GM18507 (cell line): ENCODE measurements at places on chromosomes 13 and 19.

DNA sequence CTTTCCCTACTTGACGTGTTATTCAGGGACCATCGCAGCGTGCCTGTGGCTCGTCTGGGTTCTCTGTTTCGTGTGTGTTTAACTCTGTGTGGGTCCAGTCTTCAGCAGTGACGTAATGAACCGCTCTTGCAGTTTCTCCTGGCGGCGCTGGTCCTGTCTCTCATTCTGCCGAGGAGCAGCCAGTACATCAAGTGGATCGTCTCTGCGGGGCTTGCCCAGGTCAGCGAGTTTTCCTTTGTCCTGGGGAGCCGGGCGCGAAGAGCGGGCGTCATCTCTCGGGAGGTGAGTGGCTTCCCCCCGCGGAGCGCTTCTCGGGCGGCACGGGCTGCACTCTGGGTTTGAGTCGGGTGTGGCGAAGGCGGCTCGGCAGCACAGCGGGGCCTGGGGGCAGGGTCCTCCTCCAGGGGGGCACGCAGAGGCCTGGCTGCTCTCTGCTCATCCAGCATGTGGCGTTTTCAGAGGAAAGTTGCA is 36.3 kb upstream of the TFDP1 start:
- no peak for DNase-seq

- no peak for DNase-seq
These were observed 109.0 kb upstream of the RNF113B start for GRCh38 chr13:98285852-98286594.

GRCh38 chr19:15780610-15781418 is 6.6 kb upstream of the OR10H5 start:
- DNase-seq, result no peak

DNA sequence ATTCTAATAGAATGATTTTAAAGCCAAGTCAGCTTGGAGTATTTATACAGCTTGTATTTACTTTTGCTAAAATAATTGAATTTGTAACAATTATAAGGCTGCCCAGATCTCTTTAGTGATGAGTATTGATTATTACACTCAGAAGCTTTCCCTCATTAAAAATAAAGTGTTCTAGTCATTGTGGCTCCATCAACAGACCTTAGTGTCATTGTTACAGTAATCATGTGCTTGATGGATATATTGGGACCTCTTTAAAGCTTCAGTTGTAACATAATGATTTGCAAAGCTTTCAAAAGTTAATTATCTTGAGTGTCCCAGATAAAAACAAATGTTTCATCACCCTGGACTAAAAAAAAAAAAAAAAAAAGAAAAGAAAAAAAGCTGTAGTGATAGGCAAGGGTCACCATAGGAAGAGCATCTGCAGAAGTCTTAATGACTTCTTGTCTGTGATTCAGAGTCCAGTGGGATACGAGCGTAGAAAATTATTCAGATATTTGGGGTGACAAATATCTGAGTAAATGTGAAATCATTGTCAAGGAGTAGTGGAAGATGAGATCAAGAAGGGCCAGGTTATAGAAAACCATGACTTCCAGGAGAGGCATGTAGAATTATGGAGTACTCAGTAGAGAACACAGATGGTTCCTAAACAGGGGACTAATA is 369.6 kb downstream of the DCT start:
- DNase-seq, result no peak
